CD4-positive, alpha-beta T cell treated with Interleukin-17A for 1 hour (primary cell): ENCODE measurements at places on chromosomes 11 and 22.
A peak's percentile ranks its signal among the peaks of the same experiment; 100 is the strongest.

- DNase-seq, result no peak
Measured at GRCh38 chr11:115921986-115922385, 417.8 kb upstream of the CADM1 start.

DNA sequence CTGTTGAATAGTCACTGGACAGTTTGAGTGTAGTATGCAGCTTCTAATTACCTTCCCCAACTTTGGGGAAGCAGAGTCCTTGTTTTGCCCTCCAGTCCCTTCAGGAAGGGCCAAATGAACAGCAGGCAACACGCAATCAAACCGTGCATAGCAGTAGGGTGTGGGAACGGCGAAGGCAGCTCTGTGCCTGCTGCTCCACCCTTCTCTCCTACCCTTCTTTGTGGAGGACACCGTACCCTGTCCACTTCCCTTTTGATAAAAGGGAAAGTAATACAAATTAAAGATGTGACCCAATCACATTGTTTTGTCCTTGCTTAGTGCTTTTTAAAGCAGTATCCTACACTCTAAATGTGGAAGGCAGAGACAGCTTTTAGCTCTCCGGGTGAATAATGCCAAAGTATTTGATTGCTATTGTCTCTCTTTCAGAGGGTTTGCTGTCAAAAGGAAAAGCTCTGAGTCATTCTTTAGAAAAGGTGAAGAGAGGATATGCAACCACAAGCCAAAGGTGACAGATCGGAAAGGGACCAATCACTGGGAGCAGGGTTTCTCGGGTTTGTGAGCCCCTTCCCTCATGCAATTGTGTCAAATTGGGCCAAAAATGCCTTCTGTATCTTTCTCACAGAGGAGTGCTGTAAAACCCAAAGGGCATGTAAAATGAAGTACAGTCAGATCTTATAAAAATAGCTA is 407.3 kb upstream of the CCDC90B start:
- no peak for DNase-seq

GRCh38 chr11:77502346-77502905 is 28.5 kb upstream of the PAK1 start:
- no peak for DNase-seq

- DNase-seq, result peak; percentile 43
Measured at GRCh38 chr11:14645985-14646900, 2.6 kb downstream of the PDE3B start.

GRCh38 chr11:75276686-75277085 is 36.1 kb downstream of the TPBGL start:
- DNase-seq, result no peak

DNA sequence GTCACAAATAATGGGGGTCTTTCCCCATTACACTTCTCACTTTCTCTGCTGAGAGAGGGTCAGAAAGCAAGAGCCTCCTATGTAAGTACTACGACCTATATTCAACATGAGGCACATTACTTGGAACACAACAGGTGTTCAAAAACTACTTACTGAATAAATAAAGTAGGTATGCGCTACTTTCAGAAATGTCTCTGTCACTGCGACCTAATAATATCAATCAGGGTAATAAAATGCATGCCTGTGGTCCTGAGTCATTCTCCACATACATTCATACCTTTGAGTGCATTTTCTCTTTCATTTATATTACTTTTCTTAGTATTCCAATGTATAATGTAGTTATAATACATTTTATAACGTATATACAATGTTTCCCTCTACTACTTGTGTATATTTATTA is 838.9 kb downstream of the DLG2 start:
- DNase-seq, result no peak

- DNase-seq, result peak; percentile 7
Measured at GRCh38 chr11:109984634-109985289, 108.4 kb upstream of the ZC3H12C start.

DNA sequence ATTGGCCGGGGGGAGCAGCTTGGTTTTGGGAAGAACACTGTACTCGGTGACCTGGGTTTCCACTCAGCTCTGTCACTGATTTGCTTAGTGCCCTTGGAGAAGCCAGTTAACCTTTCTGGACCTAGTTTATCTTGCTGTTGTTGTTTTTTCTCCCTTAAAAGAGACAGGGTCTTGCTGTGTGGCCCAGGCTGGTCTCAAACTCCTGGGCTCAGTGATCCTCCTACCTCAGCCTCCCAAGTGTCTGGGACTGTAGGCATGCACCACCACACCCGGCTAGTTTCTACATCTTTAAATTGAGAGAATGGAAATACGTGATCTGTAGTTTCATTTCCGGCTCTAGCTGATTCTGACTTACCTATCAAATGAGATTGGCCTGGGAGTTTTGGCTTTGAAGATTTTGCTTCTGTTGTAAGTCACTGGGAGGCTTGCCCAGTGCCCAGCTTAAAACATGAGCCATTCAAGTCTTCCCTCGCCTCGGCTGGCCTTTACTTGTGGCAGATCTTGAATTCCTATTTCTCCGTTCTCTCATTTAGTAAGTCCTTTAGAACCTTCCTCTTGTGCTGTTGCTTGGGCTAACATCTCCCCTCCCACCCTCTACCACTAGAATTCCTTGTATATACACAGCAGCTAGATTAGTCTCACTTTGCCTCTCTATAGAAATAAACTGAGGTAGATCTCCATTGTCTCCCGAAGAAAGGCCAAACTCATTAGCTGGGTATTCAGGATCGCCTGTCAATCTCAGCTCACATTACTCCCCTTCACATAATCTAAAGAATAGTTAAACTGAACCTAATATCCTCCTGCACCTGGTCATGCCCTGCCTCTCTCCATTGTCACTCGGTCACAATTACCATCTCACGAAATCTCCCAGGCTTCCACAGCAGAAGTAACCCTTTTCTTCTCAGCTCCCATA is 87.7 kb upstream of the SLC25A18 start:
- DNase-seq, result no peak

DNA sequence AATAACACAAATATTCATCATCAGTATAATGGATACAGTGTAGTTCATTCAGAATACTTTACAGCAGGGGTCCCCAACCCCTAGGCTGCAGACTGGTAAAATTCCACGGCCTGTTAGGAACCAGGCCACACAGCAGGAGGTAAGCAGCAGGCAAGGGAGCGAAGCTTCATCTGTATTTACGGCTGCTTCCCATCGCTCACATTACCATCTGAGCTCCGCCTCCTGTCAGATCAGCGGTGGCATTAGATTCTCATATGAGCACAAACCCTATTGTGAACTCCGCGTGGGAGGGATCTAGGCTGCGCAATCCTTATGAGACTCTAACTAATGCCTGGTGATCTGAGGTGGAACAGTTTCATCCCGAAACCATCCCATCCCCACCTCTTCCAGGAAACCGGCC is 125.1 kb downstream of the SERGEF start:
- DNase-seq, result no peak

DNA sequence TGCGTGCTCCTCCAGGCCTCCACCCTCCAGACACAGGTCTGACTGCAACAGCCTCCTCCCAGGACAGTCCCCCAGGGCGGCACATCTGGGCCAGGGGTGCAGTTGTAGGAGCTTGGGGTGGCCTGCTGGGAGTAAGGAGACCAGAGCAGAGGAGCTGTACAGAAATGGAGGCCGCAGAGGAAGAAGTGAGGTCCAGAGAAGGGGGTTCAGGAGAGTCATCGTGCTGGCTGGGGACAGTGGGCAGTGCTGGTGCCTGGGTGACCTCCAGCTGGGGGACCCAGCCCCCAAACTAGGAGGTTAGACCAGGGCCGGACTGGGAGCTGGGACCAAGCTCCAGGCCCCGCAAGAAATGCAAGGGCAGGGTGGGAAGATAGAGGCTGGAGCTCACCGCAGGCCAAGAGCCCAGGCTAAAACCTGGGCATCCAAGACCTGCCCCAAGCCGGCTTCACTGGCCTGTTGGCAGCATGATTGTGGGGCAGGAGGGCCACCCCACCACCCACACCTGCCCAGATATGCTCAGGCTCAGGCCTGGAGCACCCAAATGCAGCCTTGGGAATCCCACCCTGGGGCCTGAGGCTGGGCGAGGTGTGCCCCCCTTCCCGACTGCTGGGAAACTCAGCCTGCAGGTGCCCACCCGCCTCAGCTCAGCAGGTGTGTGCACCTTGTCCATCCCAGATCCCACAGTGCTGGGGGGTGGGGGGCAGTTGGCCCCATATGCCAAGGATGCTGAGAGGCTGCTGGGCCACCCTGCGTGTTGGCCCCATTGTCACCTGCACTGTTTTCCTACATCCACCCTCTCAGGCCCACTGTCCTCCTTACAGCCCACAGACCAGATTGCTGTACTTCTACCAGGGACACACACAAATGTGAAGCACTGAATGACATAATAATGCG is 96.9 kb downstream of the MORC2 start:
- DNase-seq, result no peak

- no peak for DNase-seq
Measured at GRCh38 chr22:49266561-49267519, 560.8 kb downstream of the BRD1 start.

DNA sequence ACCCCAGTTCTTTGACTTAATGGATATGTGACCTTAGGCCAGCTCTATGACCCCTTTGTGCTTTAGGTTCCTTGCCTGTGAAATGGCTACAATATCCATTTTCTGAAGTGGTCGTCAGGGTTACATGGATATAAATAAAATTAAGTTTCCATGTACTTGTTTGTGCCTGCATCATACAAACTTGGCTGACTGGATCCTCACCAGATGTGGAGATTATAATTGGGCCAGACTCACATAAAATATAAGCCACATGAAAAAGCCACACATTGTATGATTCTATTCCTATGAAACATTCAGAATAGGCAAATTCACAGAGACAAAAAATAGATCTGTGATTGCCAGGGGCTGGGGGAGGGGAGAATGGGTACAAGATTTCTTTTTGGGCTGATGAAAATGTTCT is 100.9 kb upstream of the USP47 start:
- no peak for DNase-seq

DNA sequence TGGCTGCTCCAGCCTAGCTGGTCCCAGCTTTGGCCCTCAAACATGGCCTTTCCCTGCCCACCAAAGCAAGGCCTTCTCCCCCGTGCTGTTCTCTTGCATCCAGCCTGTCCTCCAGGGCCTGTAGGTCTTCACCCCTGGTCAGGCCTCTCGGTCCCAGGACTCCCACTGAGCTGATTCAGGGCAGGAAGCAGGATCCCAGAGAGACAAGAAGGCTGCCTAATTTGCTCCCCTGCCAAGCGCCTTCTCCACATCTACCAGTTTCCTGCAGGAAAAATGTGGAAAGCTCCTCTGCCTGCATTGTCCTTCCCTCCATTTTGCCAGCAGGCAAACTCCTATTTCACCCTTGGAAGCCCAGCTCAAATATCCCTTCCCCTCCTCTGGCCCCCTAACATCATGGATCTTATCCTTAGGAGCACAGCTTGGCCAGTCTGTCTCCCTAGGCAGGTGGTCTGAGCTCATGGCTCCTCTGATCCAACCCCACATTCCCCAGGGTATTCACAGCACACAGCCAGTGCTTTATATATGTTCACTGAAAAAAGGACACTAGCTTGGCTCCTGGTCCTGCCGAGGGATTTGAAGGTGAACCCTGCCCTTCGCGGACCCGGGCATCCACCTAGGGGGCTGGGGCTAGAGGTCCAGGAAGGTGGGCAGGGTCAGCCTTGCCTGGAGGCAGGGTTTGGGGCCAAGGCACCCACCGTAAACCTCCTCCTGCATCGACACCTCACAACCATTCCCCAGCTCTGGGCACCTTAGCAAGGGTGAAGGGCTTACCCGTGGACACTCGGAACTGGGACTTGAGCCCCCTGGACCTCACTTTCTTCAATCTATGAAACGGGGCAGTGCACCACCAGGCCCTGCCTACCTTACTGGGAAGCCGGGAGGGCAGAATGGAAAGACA is 968 bp downstream of the RHBDD3 start:
- DNase-seq, result no peak

- peak; percentile 49 for DNase-seq
Measured at GRCh38 chr22:17774206-17774925, at the start of gene BID. Gene BID (minus strand): TSS chr22:17774469. CDS start chr22:17750116, 24,353 bp downstream.

- no peak for DNase-seq
Measured at GRCh38 chr11:59801981-59802638, 8.5 kb downstream of the MRPL16 start.

GRCh38 chr11:117823294-117823945 is 1.1 kb downstream of the FXYD2 start:
- peak; percentile 64 for DNase-seq

GRCh38 chr22:41524251-41524661 is 20.0 kb downstream of the POLR3H start:
- no peak for DNase-seq

GRCh38 chr11:7967097-7967496 is 1.9 kb upstream of the NLRP10 start:
- DNase-seq, result no peak

- DNase-seq, result no peak
Measured at GRCh38 chr22:35328472-35328885, 28.8 kb downstream of the TOM1 start.

- no peak for DNase-seq
Measured at GRCh38 chr11:75891947-75892739, 77.1 kb downstream of the UVRAG start.

- DNase-seq, result no peak
Measured at GRCh38 chr11:32168924-32169323, 78.0 kb downstream of the RCN1 start.

- DNase-seq, result no peak
Measured at GRCh38 chr11:62269654-62270278, at the start of gene SCGB2A2. Gene SCGB2A2 (plus strand): TSS chr11:62270158. CDS start chr11:62270217, 59 bp downstream.

DNA sequence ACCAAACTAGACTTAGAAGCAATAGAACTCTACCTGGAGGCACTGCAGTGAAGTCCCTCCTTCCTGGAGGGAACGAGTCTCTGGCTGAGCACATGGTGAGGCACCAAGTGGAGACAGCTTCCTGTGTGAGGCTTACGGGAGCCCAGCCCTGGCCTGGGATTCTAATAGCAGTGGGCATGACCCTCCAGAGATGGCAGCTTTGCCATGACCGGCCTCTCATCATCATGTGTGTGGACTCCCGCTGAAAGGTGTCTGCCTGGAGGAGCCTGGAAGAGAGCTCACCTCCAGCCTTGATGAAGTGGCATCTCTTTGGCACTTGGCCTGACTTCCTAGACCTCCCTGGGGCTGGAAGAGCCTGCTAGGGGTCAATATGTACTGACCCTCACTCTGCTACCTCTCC is 8.0 kb downstream of the DGAT2 start:
- DNase-seq, result no peak

DNA sequence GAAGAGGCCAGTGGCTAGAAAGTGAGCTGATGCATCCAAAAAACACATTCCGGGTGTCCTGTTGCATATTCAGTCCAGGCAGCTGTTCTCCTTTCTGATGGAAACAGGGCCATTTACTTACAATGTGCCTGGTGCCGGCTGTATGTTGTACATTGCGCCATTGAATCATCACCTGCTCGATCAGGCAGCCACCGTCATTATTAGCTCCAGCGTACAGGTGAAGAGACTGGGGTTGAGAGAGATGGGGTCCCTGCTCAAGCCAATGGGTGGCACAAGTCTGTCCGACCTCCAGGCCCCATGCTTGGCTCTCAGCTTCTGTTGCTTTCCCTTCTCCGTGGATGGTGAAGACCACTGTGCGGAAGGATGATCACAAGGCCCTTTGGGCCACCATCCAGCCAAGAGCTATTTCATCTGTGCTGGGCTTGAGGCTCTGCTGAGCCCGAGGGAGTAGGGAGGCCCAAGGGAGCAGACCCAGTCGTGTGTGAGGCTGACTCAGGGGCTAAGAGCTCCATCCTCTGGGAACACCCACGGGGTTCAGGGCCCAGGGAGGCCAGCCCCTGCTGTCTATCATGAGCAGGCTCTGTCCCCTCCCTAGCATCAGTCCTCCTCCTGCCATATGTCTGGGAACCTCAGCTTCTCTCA is 20.7 kb upstream of the EMID1 start:
- no peak for DNase-seq

- DNase-seq, result no peak
Measured at GRCh38 chr22:39800790-39801520, 92.6 kb downstream of the ENTHD1 start.

GRCh38 chr11:41286751-41287150 is 172.7 kb downstream of the LRRC4C start:
- no peak for DNase-seq
